ENCODE measurements at places on chromosomes 5 and 9.

DNA sequence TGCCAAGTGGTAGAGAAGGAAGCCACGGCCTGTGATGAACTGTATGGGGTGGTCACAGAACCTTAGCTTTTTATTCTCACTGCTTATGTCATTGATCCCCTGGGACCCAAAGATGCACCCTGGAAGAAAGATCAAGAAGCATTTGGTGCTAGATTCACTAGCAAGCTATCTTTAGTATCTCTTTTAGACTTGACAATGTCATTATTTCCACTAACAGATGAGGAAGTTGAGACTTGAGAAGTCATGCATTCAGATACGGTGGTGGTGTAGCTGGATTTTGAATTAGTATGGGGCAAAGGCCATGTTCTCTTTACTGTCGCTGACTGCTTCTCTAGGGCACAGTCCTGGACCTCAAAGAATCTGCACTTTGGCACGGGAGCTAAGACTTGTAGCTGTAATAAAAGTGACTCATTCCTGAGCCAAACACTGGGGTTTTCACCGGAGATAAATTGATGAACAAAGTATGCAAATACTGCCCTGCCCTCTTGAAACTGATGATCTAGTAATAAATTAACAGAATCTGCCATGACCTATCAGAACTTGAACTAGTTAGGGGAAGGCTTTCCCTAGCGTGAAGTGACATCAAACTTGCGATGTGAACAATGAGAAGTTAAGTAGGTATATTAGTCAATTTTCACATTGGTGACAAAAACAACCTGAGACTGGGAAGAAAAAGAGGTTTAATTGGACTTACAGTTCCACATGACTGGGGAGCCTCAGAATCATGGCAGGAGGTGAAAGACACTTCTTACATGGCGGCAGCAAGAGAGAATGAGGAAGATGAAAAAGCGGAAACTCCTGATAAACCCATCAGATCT lies 5.4 kb downstream of the GDA start:
- DNase-seq = no peak

- no peak for DNase-seq
Measured at GRCh38 chr9:23824830-23825591, 1.0 kb downstream of the ELAVL2 start.

DNA sequence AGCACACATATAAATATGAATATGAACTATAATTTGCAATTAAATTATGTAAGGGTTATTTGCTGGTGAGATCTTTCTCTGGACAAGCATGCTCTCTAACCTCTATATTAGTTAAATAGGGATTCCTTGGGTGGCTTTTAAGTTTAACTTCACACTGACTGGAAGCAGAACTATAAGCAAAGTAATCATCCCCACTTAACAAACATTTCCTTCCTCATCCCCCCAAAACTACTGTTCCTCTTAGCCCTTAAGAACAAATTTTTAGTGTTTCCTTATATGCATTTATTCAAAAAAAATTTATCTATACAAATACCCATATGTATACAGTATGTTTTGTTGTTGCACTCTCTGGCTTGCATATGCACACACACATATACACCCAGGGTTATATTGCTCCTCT lies 512.1 kb upstream of the MEF2C start:
- no peak for DNase-seq

- DNase-seq = no peak
Measured at GRCh38 chr9:124218987-124219461, 38.7 kb upstream of the NEK6 start.

DNA sequence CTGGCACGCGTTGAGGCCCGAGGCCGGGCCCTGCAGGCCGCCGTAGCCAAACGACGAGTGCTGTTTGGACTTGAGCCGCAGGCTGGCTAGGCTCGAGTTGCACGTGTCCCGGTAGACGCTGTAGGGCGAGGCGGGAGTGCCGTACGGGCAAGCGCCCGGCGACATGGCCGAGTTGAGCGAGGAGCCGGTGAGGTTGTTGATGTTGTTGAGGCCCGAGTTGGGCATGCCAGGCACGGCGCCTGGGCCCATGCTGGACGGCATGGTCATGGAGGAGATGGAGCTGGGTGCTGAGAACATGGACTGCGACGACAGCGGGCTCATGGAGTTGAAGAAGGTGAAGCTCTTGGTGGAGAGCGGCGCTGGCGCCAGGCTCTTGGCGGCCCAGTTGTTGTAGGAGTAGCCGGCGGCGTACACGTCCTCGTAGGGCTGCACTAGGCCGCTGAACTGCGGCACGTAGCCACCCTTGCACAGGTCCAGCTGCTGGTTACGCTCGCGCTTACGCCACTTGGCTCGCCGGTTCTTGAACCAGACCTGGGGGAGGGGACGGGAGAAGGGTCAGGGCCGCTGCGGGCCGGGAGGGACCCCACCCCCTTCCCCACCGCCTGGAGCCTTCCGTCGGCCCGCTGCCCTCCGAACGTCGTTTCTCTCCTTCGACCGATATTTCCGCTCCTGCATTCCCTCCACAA lies 5.1 kb downstream of the PITX1 start:
- no peak for DNase-seq

GRCh38 chr5:40736103-40736875 lies 19.5 kb downstream of the TTC33 start:
- DNase-seq = no peak

GRCh38 chr5:71734141-71734540 lies 15.1 kb downstream of the CARTPT start:
- DNase-seq = no peak

DNA sequence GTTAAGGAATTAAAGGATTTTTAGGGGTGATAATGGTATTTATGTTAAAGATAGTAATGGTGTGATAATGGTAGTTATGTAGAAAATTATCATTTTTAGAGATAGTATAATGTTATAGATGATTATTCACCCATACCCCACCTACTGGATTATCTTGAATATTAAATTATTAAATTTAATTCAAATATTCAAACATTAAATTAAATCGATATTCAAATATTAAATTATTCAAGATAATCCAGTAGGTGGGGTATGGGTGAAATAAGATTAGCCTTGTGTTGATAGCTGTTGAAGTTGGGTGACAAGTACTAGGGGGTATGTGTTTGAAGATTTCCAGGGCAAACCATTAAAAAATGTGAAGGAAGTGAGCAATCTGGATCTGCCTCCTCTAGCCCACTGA lies 15.6 kb downstream of the FAM219A start:
- DNase-seq = no peak

- no peak for DNase-seq
Measured at GRCh38 chr5:75279321-75279720, 42.6 kb upstream of the ANKRD31 start.

GRCh38 chr5:104199771-104200170 lies 637.2 kb upstream of the NUDT12 start:
- DNase-seq = no peak

DNA sequence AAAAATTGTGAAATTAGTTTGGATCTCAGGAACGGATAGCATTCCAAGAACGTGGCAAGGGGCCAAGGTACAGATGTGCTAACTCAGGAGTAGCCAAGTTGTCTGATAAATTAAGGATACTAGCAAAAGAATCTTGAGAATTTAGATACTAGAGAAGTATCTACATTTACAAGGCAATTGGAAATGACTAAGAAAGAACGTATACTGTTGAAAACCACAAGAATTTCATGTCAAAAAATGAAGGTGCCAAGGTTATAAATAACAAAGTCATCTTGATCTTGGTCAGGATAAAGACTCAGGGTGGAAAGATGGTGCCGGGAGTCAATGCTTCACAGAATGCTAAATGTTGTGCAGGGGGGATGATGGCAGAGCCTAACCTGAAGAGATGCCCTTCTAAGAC lies 19.2 kb downstream of the CAPSL start:
- DNase-seq = no peak

DNA sequence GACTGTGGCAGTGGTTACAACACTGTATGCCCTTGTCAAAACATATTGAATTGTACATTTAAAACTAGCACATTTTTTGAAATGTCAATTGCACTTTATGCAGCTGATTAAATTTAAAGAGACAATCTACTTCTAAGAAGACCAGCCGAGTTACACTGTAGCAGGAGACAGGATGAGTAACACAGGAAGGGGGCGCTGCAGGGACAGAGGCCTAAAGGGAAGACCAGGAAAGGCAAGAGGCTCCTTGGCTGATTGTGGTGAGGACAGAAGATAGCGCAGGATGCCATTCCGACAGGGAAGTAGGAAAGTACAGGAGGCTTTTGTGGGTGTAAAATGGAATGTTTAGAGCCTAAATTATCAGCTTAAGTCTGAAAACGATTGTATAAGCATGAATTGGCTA lies 28.2 kb upstream of the PPP2R2B start:
- DNase-seq = no peak

GRCh38 chr9:112754578-112754977 lies 4.0 kb downstream of the SNX30 start:
- DNase-seq = no peak

DNA sequence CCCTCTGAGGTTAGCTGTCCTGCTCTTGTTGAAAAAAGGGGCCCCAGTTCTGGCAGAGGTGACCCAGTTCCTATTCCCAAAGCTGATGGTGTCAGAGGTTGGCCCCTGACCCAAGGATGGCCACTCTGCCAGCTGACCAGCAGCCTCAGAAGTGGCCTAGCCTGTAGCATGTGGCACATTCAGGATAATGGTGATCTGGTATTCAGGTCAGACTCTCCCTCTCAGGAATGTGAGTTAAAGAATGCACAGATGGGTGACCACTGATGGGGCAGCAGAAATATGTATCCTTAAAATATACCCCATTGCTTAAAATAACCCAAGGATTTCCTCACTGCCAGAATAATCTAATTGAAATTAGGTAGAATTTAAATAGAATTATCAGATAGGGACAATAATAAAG lies 369.2 kb downstream of the SEMA5A start:
- DNase-seq = no peak

- DNase-seq = no peak
Measured at GRCh38 chr5:171493646-171494393, 74.4 kb downstream of the FGF18 start.

DNA sequence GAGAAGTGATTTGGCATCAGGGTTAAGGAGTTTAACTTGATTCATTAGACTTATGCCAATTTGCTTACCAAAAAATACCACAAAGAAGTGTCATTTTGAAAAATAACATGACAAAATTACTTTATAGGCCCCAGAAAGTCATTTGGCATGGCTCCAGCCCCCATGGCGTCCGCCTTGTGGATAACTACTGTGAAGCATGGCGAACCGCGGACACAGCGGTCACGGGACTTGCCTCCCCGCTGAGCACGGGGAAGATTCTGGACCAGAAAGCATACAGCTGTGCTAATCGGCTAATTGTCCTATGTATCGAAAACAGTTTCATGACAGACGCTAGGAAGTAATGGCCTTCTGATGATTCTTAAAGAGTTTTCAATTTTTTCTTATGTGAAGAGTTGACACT lies 35.4 kb upstream of the TGFBR1 start:
- no peak for DNase-seq

DNA sequence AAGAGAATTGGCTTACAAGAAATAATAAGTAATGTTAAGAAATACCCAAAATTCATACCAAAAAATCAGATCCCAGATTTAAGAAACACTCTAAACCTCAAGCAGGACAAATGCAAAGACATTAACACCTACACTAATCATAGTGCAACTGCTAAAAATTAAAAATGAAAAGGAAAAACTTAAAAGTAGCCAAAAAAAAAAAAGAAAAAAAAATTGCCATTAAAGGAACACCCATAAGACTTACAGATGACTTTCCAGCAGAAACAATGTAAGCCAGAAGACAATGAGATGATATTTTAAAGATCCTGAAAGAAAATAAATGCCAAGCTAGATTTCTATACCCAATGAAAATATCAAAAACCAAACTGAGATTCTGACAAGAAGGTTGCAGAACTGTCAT lies 101.5 kb downstream of the DENND1A start:
- DNase-seq = no peak

- no peak for DNase-seq
Measured at GRCh38 chr5:113276001-113276400, 158.8 kb downstream of the TSSK1B start.

DNA sequence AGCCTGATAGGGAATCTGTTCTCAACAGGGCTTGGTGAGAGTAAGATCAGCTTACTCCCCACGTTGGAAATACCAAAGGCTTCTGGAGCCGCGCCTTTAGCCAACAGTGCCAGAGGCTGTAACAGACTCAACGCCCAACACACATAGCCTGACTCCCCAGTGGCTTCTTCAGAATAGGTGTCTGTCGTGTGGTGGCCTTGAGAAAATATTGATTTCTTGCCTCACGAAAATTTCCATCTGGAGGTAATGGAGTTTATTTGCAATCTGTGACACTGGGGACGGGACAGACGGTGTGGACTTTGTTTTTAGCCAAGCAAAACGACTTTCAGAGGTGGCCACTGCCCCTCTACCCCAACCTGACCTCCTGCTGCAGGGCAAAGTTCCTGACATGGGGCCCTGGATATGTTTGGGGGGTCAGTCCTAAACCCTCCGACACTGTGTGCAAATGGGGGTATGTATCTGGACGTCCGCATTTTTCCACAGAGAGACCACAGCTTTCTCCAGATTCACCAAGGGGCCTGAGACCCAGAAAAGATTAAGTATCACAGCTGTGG lies 189.3 kb downstream of the CDK5RAP2 start:
- DNase-seq = no peak

- DNase-seq = no peak
Measured at GRCh38 chr5:140182803-140183367, 7.9 kb downstream of the CYSTM1 start.

DNA sequence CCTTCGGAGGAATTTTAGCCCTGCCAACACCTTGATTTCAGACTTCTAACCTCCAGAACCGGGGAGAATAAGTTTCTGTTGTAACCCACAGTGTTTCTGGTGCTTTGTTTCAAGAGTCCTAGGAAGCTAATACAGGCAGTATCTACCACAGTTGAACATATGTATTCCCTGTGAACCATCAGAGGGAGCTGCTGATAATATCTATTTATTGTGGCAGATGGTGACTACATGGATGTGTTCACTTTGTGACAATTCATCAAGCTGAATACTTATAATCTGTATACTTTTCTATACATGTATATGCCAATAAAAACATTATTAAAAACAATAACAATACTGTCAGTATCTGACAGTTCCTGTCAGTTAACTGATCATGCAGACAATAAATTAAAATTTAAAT lies 137.2 kb upstream of the GNA14 start:
- no peak for DNase-seq

DNA sequence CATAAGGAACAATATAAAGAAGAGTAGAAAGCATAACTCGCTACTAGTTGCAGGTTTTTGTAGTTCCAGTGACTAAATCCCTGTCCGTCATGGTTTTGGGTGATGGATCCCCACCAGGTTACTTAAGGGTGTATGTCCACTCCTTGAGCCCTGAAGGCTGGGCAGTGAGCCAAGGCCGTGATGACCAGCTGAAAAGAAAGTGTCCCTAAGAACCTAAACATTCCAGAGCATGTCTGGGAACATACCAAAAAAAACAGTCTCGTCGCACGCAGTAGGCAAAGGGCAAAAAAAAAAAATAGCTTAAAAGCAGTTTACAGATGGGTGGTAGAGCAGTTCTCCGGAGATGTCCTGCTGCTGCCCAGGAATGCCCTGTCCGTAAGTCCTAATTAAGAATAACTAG lies 21.4 kb upstream of the SNAPC3 start:
- DNase-seq = no peak

DNA sequence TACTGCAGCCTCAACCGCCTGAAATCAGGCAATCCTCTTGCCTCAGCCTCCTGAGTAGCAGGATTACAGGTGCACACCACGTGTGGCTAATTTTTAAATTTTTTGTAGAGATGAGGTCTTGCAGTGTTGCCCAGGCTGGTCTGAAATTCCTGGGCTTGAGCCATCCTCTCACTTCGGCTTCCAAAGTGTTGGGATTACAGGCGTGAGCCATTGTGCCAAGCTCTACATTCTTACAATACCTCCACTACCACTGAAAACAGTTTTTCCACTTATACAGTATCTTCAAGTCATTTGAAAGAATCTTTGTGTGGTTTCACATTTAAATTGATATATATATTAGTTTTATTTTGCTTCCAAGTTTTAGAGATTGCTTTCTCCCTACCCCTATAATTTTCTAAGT lies 42.6 kb downstream of the LARP1 start:
- no peak for DNase-seq

All from activated T-helper 1 cell treated with anti-CD3 and anti-CD28 coated beads, Interleukin-2, amount 50 U/mL, for 16 hours (primary cell).